Lung microvascular endothelial cell (primary cell): ENCODE measurements at places on chromosomes 7 and 10. TPM values are rescaled to one million over a fixed set of nuclear protein-coding genes. Genes with fewer than 3 reads are reported as not detected.

GRCh38 chr10:69614130-69614529 lies 15.9 kb upstream of the FAM241B start:
- DNase-seq, result no peak

DNA sequence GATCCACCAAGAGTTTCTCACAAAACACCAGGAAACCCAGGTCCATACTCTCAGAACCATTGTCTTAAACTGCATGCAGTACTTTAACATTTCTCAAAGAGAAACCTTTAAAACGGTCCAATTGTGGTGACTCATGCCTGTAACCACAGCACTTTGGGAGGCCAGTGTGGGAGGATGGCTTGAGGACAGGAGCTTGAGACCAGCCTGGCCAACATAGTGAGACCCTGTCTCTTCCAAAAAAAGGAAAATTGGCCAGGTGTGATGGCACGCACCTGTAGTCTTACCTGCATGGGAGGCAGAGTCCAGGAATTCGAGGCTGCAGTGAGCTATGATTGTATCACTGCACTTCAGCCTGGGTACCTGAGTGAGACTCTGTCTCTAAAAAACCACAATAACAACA lies 97.5 kb upstream of the OIT3 start:
- no peak for DNase-seq

- no peak for DNase-seq
Observed at GRCh38 chr7:80679921-80680907, 41.8 kb downstream of the CD36 start.

DNA sequence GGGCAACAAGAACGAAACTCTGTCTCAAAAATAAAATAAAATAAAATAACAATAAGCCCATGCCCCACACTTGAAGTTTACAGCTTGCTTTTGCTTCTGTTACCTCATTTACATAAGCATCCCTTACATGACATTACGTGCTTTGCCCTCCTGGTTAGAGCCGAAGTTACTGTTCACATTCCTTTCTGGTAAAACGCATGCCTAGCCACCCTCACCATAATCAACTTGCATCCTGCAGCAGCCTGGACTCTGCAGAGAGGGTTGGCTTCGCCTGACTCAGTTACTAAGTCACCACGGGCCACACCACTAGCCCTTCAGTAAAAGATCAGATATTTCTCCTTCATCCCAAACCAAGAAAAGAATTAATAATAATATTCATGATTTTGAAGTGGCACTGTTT lies 736.0 kb upstream of the AUTS2 start:
- no peak for DNase-seq

GRCh38 chr7:21903020-21903786 lies 42.5 kb downstream of the CDCA7L start:
- no peak for DNase-seq

GRCh38 chr10:94846204-94846603 lies 83.7 kb downstream of the CYP2C19 start:
- DNase-seq, result no peak

DNA sequence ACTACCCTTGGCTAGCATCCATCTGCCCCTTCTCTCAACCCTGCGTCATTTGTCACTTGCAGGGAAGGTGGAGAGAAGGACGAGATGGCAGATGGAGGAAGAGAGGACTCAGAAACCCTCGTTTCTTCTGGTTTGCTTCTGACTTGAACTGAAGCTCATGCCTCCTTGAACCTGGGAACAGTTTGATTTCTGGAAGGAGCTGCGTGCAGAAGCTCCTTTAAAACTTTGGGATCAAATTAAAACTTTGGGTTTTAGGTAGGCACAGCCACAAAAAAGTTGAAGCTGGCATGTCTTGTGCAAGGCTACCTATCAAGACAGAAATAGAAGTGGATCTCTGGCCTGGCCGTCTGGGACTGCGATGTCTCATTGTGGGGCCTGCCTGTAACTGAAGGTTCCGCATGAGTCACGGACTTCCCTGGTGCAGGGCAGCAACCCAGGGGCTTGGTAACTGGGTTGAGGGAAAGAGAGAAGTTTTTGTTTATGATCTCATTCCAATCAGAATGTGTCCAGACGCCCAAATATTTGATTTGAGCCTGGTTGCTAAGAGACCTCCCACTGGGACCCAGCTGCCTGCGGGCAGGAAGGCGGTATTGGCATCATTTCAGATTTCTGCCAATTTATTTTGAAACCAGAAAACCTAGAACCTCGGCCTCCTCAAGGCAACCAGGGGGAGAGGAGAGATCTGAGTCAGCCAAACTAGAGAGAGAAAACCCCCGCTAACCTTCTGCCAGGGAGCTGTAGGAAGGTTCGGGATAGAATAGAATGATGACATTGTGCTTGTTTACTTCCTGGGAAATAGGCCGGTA lies 15.8 kb upstream of the CAMK1D start:
- peak; percentile 27 for DNase-seq

GRCh38 chr7:148783801-148784527 lies 85.3 kb downstream of the CUL1 start:
- no peak for DNase-seq

GPR15LG gene
- not detected in 2 replicates for total RNA-seq

GUSB gene
- 27.9 and 67.5 TPM in 2 replicates for total RNA-seq

FAM241B gene
- total RNA-seq, result 0.20 and 0.22 TPM in 2 replicates
